ENCODE measurements at places on chromosomes 12 and 14.
A peak's percentile ranks its signal among the peaks of the same experiment; 100 is the strongest.

DNA sequence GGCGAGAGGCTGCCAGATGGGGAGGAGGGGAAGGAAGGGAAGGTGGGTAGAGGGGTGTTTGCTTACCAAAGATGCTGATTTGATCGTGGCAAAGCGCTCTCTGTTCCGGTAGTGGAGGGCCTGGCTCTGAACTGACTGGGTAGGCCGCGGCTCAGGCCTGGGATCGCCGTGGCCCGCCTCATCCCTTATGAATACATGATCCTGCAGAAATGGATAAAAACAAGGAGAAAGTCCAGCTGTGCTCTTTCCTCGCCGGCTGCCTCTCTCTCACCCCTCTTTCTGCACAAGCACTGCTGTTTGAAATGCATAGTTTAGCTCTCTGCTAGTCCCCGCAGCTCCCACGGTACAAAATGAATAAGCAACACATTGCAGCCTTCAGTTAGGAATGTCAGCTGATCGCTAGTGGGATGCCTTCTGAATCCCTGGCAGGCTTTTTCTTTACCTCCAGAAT lies 53.8 kb downstream of the PEBP1 start:
- DNase-seq, result no peak

GRCh38 chr12:70736351-70737133 lies 99.3 kb upstream of the PTPRB start:
- peak; percentile 67 for DNase-seq

- no peak for DNase-seq
Measured at GRCh38 chr14:102829016-102829548, 51.8 kb downstream of the TRAF3 start.

- DNase-seq, result no peak
Measured at GRCh38 chr14:56390859-56391258, 188.7 kb upstream of the TMEM260 start.

- no peak for DNase-seq
Measured at GRCh38 chr12:47816403-47817271, 3.1 kb downstream of the HDAC7 start.

GRCh38 chr12:59304077-59304721 lies 291.6 kb upstream of the SLC16A7 start:
- DNase-seq, result no peak

DNA sequence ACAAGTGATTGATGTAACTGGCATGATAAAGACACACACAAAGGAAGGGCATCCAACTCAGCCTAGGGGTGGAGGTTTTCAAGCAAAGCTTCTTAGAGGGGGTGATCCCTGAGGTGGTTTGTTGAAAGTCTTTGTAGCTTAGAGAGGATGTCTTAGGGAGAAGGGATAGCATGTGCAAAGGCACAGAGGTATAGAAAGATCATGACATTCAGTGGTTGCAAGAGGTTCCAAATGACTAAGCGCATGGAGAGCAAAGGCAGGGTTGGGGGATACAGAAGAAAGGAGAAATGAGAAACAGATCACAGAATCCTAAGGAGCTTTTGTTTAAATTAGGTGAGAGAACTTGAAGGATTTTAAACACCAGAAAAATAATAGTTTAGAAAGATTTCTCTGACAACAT lies 5.2 kb upstream of the CCT2 start:
- no peak for DNase-seq

GRCh38 chr12:90071996-90072395 lies 363.4 kb upstream of the ATP2B1 start:
- DNase-seq, result no peak

DNA sequence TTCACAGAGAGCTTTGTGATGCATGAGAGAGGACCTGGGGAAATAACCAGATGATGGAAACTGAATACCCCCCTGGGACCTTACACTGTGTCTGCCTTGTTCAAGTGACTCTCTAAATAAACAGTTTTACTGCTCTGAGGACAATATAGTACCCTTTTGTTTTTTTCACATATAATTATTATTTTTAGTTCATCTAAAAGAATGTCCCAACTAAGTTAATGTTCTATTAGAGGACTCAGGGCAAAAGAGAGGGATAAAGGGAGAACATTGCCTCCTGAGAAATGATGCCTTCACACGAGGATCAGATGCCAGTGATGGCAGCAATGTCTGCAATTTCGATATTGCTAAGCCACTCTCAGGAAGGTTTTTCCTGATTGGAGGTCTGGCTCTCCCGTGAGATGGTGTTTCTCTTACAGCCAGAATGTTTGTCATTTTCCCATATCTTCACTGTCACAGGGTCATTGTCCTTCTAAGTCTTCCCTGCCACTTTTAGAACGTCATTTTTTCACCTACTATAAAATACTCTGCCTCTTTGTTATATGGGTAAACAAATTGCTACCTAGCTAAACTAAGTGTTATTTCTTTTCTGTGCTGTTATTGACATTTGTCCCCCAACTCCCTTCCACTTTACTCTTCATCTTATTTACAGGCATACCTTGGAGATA lies 201.6 kb downstream of the RAD51B start:
- no peak for DNase-seq

All from mucosa of descending colon (tissue), 3 donors.